Esophagus squamous epithelium (tissue), 5 donors: ENCODE measurements at places on chromosomes 2 and 18. TPM values are rescaled to one million over a fixed set of nuclear protein-coding genes. Genes with fewer than 3 reads are reported as not detected.

DNA sequence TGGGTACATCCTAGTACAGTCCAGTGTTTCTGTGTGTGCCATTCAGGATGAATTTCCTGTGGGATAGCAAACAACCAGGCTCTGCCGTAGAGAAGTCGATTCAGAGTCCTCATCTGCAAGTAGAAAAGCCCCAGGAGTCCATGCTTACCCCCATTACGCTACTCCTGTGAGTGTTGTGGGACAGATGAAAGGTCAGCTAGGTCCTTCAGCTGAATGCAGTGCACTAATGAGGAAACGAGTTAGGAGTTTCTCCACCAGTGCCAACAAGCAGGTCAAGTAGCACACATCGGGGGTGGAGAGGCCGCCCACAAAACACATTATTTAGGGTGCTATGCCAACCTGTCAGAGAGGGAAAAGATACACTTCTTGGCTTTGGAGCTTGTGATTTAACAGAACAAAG is 2.5 kb upstream of the GPR39 start:
- no peak overlapping the region for H3K27ac ChIP-seq
- DNase-seq, result no peak
- no peaks in the 10 kb centered on the region for H3K36me3 ChIP-seq
- peaks cover 7% of the 10 kb centered on the region for H3K4me1 ChIP-seq
- no peak overlapping the region for H3K4me3 ChIP-seq
- H3K27me3 ChIP-seq, result peaks cover 6% of the 10 kb centered on the region

- H3K4me1 ChIP-seq, result peaks cover 9% of the 10 kb centered on the region
- no peak for DNase-seq
- no peaks in the 10 kb centered on the region for H3K36me3 ChIP-seq
- peak overlapping the region; percentile 69 for H3K27ac ChIP-seq
- no peak overlapping the region for H3K4me3 ChIP-seq
Measured at GRCh38 chr2:84897773-84898172, 7.7 kb upstream of the TMSB10 start.

DNA sequence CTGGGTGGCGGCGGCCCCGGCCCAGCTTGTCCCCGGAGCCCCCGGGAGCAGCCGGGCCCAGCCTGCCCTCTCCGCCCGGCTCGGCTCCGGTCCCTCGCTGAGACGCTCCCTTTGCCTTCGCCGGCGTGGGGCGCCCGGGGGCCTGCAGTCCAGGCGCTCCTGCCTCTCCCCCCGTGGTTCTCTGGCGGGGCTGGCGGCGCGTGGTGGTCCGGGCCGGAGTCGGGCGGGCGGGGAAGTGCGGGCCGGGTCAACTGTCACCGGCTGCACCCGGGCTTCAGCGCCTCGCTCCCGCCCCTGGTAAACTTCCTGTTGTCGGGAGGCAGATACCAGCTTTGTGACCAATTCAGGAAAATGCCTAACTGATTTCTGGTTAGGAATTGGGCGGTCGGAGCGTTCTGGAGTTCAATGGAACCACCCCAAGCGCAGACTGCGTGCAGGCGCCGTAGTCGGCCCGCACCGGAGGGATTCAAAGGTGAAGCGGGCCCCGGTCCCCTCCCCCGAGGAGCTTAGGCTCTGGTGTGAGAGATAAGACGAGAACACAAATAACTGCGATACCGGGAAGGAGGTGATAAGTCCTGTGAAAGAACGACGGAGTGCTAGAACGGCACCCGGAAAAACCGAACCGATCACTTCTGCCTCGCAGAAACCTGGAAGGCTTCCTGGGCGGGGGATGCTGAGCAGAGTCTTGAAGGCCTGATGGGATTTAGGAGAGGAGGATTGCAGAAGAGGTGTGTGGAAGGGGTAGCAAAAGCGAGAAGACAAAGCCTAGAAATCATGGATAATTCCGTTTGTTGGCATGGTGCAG is 891 bp downstream of the CAB39 start:
- no peaks in the 10 kb centered on the region for H3K36me3 ChIP-seq
- DNase-seq, result no peak
- H3K4me1 ChIP-seq, result peaks cover 22% of the 10 kb centered on the region
- H3K27ac ChIP-seq, result peak overlapping the region; percentile 93

DNA sequence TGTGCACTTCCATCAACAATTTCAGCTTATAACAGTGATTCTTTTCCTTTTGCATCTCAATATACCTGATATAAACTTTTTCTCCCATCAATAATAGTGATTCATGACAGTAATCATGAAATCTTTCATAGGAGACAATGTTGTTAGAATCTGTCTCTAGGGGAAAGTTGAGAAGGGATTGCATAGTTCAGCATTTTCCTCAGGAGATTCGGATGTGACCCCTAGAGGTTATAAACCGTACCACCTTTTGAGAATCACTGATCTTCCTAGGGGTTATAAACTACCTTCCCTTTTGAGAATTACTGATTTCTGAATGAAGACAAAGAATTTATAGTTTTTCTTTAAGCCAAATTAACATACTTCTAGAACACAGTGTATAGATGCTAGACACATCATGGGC is 53.0 kb upstream of the GALNT3 start:
- DNase-seq, result no peak
- H3K4me3 ChIP-seq, result no peak overlapping the region
- no peaks in the 10 kb centered on the region for H3K36me3 ChIP-seq
- H3K27me3 ChIP-seq, result no peaks in the 10 kb centered on the region

DNA sequence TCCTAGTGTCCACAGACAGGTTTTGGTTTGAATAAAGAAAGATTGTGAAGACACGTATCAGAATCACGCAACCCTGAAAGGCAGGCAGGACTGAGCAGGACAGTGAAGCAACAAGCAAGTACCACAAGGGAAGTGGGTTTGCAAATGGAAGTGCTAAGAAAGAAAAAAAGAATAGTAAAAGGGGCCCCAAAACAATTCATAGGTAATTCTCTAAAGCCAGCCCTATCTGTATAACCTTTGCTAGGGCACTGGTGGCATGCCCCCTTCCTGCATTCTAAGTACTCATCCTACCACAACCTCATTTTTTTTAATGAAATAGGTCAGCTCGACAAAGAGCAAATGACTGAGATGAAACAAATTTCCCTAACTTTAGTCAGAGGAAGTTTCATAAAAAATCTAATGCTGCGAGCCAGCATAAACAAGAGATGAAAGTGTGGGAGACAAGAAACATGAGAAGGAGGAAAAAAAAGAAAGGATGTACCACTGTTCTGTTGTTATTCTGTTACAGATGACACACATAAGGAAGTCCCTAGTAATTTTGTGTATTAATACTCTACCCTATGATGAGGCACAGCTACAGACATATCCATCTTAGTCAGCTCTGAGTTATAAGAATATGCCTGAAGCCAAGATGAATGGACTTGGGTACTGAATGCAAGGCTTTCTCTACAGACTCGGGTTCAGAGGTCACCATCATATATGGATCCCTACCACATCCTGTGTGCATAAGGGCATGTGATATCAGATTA is 32.2 kb downstream of the IKZF2 start:
- H3K4me3 ChIP-seq, result no peak overlapping the region
- no peak for DNase-seq
- peak overlapping the region; percentile 19 for H3K27ac ChIP-seq
- H3K36me3 ChIP-seq, result no peaks in the 10 kb centered on the region

GRCh38 chr2:197972061-197972460 is 167.7 kb downstream of the PLCL1 start:
- no peak for DNase-seq
- H3K27me3 ChIP-seq, result no peaks in the 10 kb centered on the region
- no peak overlapping the region for H3K4me3 ChIP-seq
- peaks cover 14% of the 10 kb centered on the region for H3K4me1 ChIP-seq
- H3K36me3 ChIP-seq, result no peaks in the 10 kb centered on the region

DNA sequence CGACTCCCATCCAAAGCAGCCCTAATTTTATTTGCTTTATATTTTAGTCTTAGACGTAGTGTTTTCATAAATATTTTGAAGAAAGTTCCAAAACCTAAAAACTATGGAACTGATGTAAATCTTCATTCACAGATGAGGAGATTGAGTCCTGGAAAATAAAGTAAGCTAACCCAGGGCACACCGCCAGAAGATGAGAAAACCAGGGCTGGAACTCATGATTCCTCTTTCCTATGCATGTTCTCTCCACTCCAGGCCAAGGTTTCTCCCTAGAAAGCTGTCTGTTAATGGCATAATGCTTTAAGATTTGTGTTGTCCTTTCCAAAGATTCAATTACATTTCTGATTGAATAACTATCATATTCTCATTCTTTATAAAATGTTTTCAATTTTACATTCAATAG is 78.4 kb upstream of the ZC3H15 start:
- DNase-seq, result no peak
- no peaks in the 10 kb centered on the region for H3K36me3 ChIP-seq
- H3K27me3 ChIP-seq, result no peaks in the 10 kb centered on the region
- no peaks in the 10 kb centered on the region for H3K4me1 ChIP-seq
- H3K4me3 ChIP-seq, result no peak overlapping the region

DNA sequence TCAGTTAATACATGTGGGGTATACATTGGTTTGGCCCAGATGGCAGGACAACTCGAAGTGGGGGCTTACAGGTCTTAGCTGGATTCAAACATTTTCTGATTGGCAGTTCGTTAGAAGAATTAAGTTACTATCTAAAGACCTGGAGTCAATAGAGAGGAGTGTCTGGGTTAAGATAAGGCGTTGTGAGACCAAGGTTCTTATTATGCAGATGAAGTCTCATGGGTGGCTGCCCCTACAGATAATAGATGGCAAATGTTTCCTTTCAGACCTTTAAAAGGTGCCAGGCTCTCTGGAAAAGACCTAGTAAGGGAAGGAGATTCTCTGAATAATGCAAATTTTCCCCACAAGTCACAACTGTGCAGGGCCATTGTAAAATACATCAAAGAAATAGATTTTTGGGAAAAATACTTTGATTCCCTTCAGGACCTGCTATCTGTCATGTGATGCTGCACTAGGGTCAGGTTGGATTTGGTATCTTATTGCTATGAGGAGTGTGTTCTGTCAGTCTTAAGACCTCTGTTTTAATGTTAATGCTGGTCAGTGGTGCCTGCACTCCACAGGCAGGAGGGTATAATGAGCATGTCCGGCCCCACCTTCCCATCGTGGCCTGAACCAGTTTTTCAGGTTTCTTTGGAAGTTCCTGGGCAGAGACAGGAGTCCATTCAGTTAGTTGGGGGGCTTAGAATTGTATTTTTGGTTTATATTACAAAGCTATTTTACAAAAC is 14.3 kb upstream of the MC5R start:
- no peaks in the 10 kb centered on the region for H3K36me3 ChIP-seq
- no peak for DNase-seq
- H3K4me3 ChIP-seq, result no peak overlapping the region
- no peak overlapping the region for H3K27ac ChIP-seq
- peaks cover 3% of the 10 kb centered on the region for H3K27me3 ChIP-seq
- H3K4me1 ChIP-seq, result no peaks in the 10 kb centered on the region

GRCh38 chr2:42961385-42961811 is 169.0 kb upstream of the HAAO start:
- H3K4me3 ChIP-seq, result no peak overlapping the region
- H3K4me1 ChIP-seq, result peaks cover 12% of the 10 kb centered on the region

DNA sequence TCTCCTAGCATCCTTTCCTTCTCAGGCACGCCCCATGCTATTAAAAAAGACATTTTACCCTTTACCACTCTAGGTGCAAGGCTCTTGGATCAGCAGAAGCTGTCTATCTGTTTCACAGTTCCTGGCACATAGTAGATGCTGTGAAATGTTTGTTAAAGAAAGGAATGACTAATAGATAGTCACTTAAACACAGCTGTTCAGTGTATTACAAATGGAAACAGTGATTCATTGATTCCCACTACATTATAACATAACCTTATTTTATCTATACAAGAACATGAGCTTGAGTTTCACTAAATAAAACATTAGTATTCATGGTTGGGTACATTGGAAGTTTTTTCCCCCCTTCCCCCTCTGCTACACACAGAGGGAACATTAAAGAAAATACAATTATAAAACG is 142.1 kb downstream of the ASXL3 start:
- H3K27me3 ChIP-seq, result no peaks in the 10 kb centered on the region
- H3K27ac ChIP-seq, result no peak overlapping the region

DNA sequence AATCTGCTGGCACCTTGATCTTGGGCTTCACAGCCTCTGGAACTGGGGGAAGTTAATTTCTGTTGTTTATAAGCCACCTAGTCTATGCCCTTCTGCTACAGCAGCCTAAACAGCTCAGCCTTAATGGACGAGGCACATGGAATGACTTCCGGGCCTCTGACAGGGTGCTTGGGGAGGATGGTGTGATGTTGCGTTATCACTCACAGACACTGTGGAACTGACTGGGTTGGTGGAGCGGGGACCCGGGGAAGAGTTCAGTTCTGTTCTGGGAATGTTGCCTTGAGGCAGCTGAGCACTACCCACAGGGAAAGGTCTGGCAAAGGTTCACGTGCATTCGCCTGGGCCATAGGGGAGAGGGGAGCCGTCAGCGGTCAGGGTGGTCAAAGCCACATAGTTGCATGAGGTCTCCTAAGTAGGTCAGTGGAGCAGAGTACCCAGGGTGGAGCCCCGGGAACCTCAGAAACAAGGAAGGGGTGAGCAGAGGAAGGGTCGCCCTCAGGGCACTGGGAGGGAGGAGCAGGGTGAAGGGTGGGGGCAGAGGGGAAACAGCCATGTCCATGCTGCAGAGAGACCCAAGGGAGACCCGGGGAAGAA is 36.2 kb downstream of the LRRFIP1 start:
- no peak overlapping the region for H3K27ac ChIP-seq
- no peaks in the 10 kb centered on the region for H3K36me3 ChIP-seq
- peaks cover 12% of the 10 kb centered on the region for H3K4me1 ChIP-seq
- no peak overlapping the region for H3K4me3 ChIP-seq

DNA sequence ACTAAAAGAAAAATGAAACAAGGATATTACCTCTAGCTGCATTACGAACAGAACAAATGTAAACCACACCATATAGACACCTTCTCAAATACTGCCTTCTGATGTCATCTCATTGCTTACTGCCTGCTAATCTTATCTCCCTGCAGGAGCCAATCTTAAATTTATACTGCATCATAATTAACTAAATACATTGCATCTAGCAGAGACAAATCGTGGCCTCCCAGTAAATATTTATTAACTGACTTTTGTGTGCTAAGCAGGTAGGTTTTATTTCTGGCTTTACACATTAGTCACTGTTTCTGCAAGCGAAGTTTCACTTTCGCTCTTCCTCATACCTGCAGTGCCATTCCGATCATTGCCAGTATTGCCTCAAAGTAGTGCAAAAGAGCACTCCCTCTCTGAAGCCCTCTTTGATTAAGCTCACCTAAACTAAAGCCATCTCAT is 67.5 kb downstream of the SPATS2L start:
- H3K27me3 ChIP-seq, result no peaks in the 10 kb centered on the region
- peak overlapping the region; percentile 50 for H3K27ac ChIP-seq
- no peak for DNase-seq
- no peaks in the 10 kb centered on the region for H3K36me3 ChIP-seq
- H3K4me3 ChIP-seq, result no peak overlapping the region
- H3K4me1 ChIP-seq, result no peaks in the 10 kb centered on the region

Gene AOX1
- total RNA-seq, result 69.4 TPM

Gene MOGAT1
- total RNA-seq, result not detected

Gene FBXO36
- 1.3 TPM for total RNA-seq

Gene ATOH8
- 12.1 TPM for total RNA-seq

Gene DUSP2
- 4.1 TPM for total RNA-seq

Gene NT5DC4
- total RNA-seq, result not detected

Gene WDR75
- 31.6 TPM for total RNA-seq
